ENCODE measurements at places on chromosomes 7 and 10.

DNA sequence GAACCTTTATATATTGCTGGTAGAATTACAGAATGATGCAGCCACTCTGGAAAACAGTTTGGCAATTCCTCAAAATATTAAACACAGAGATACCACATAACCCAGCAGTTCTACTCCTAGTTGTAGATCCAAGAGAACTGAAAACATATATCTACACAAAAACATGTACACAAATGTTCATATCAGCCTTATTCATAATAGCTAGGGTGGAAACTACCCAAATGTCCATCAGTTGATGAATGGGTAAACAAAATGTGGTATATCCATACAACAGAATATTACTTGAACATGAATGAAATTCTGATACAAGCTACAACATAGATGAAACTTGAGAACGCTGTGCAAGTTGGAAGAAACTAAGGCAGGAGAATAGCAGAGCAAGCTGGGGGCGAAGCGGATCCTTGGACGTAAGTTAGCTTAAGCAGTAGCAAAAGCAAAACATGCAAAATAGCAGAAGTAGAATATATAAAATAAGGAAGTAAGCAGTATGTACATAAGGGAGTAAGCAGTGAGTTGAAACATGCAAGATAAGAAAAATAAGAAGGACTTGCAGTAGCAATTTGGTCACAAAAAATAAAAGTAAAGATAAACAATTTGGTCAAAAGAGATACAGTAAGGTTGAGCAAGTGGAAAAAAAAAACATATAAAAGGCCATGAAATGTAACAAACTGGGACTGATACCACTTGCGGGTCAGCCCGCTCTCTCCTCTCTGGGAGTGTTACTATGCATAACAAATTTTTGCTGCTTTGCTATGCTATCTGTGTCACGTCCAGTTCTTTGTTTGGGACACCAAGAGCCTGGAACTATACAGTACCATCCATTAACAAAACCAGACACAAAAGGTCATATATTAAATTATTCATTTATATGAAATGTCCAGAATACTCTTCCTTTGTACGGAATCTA, 18.0 kb upstream of the HILPDA start:
- DNase-seq = no peak

DNA sequence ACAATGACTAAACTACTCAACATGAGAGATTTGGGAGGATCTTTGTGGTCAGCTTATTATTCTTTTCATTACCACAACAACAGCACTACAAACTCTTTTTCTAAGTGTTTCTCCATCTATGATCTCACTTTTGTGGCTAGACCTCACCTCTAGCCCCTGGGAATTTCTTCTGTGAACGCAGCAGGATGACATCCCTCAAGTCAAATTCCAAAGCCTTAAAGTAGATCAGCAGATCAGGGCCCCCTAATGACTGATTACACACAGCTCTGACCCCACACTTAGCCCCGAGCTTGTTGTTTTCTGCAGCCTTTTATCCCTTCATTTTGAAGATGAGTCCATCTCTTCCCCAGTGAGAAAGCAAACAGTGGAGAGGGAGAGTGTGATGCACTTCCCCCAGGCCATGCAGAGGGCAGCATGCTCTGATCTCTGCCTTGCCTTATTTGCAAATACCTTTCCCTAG, 27.3 kb downstream of the TFAM start:
- DNase-seq = no peak

- DNase-seq = peak; percentile 44
Observed at GRCh38 chr10:132547421-132547861, 9.9 kb downstream of the INPP5A start.

GRCh38 chr10:775245-776075, 86.0 kb upstream of the DIP2C start:
- DNase-seq = no peak

GRCh38 chr7:27689591-27690164, 27.0 kb upstream of the HIBADH start:
- no peak for DNase-seq

DNA sequence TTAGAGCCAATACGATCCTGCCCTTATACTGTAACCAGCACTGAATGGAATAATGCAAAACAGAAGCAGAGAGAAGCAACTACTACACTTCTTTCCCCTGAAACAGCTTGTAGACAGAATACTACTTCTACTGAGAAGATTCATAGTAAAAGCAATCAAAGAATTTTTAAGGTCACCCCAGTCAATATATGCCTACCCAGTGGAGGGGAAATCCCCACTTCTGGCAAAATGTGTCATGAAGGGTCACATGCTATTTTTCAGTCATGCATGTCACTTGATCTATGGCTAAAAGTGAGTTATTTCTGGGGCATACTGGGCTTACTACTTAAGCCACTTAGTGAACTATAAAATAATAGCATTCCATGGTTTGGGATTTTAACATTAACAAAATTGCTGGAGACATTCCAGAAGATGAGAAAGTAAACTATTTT, 25.6 kb downstream of the IRF5 start:
- no peak for DNase-seq

DNA sequence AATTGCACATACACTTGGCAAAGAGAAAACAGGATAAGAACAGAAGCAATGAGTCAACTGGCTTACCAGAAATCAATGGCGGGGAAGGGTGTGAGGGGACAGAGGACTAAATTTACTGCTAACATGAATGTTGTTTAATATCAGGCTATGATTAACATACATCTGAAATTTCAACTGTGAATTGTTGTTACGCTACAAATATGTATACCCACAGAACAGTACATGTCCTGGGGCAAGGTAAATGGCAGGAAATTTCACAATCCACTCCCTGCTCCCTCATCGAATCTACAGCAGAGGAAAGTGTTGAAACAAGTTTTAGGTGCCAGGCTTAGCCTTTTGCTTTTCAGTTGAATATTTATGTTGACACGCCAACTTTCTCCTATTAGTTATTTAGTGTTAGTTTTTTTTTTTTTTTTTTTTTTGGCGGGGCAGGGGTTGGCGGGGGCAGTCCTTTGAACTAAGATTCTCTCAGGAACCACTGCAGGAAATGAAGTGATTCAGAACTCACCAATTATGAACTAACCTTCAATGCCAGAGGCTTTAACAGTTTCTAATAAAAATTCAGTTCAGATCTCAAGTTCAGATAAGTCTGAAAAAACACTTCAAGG, 99.0 kb downstream of the UBE2H start:
- DNase-seq = no peak

DNA sequence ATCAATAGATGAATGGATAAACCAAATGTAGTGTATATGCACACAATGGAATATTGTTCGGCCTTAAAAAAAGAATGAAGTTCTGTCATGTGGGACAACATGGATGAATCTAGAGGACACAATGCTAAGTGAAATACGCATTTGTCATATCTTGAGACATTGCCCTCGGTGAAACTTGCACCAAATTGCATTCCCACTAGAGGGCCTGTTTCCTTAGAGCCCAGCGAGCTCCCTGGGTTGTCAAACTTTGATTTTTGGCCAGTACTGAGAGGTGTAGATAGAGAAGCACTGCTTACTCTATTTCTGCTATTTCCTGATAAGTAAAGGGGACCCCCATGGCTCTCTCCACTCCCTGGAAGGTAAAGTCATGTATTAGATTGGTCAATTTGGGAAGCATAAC, 157.1 kb downstream of the GPAM start:
- DNase-seq = no peak

DNA sequence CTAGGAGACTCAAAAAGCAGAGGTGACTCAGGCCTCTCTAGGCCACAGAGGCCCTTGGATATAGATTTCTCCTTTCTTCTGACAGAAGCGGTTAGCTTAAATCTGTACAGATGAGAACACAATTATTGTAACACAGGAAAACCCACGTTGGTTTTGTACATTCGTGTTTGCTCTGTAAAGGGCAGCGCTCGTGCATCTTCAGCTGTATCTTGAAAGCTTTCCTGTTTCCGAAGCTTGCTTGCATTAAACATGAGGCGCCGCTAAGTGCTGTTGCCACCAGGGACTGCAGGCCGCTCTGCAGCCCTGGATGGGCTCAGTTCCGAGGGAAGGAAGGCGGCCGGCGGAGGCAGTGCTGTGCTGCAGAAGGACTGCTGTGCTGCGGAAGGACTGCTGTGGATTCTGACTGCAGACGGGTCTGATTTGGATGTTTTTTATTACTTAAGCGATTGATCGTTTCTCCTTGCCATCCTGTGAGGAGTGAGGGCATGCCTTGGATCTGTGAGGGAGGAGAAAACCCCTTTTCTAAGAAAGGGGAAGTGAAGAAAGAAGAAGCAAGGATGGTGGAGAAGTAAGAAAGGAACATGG, 53.3 kb downstream of the FHIP2A start:
- DNase-seq = peak; percentile 8

DNA sequence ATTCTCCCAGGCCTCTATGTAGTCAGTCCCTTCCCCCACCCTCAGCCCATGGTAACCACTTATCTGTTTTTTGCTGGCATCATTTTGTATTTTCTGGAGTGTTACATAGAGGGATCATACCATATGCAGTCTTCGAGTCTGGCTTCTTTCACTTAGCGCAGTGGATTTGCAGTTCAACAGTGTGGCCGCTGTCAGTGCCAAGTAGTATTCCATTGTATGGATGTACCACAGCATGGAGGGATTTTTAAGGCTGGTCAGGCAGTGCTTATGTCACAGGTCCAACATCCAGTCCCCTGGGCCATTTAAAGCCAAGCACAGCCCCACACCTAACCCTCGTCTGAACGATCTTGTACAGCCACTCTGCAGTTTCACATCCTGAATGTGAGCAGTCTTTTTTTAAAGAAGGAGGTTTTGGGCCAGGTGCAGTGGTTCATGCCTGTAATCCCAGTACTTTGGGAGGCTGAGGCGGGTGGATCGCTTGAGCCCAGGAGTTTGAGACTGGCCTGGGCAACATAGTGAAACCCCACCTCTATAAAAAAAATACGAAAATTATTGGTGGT, 121.8 kb downstream of the CUX1 start:
- DNase-seq = no peak

GRCh38 chr7:134089446-134089845, 37.7 kb upstream of the LRGUK start:
- DNase-seq = no peak

DNA sequence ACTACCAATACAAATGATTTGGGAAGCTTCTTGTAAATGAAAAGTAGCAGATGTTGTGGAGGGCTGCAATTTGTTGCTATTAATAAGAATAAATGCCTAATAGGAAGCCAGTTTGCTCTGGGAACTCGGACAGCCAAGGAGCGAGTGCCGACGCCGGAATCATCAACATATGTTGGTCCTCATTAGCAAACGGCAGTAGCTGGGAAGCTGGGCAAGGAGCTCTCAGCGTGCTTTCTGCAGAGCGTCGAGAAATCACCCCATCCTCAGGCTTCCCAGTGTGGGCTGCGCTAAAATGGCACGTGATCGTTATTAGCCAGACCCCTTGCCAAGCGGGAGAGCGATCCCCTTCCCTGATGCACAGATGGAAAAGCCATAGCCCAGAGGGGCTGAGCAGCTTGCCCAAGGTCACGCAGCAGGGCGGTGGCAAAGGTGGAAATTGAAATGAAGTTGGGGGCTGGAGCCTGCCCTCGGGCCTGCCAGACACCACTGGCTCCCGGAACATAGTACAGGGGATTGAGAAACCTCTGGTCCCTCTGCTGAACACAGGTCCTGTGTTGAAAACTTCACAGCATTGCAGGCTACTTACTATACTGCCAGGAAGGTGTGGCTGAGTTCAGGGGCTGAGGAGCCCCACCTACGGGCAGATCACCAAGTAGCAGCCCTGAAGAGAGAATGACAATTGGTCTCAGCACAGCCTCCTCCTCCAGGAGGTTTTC, 326.9 kb downstream of the PLXNA4 start:
- no peak for DNase-seq

DNA sequence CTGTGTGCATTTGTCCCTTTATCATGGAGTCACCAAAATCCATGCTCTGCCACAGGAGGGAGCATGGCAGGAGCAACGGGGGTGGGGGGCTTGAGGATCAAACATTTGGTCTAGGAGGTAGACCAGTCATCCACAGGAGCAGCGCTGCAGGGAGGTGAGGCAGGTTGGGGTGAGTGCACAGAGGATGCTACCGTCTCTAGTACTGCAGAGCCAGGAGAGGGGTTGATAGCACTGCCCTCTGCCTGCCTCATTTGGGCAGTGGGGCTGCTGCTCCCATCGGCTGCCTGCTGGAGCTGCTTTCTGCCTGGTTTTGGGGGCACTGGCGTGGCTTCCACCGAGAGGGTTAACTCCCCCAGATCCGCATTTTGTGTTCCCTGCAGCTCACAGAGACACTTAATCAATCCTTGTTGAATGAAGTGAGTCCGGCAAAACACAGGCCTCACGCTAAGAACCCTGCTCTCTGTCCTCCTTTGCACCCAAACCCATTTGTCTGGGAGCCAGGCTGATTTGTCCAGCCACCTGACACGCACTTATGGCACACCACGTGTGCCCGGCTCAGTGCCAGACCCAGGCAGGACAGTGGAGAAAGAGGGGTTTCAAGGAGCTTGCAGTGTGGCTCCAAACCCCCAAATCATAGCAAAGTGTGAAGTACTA, 527.1 kb upstream of the FOXK1 start:
- no peak for DNase-seq

DNA sequence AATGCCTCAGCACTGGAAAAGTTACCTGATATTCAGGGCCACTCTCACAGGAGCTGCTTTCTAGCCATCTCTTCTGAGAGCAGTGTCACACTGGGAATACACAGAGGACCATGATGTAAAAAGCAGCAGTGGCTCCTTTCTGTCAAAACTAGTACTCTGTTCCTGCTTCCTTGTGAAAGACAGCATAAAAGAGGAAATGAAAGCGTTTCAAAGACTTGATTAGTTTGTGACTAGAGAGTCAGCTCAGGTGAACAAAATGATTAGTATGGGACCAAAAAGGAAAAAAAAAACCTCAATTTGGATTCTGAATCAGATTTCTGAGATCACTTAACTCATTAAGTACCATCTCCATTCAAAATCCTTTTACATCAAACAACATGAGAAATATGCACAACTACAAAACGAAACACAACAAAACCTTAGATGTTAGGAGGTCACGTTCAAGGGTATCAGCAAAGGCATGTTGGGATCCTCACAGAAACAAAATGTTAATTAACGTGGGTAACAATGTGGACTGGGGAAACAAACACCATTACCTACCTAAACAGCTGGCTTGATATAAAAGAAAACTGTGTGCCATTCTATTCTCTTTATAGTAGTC, 103.7 kb downstream of the MACC1 start:
- DNase-seq = no peak

- DNase-seq = no peak
Observed at GRCh38 chr7:93923942-93924341, 2.4 kb downstream of the GNG11 start.

GRCh38 chr7:64888901-64889685, 14.0 kb upstream of the ZNF273 start:
- no peak for DNase-seq

GRCh38 chr10:95264227-95265051, 26.4 kb downstream of the PDLIM1 start:
- no peak for DNase-seq
